Peyer's patch (tissue), 4 donors: ENCODE measurements at places on chromosomes 3 and 15. TPM values are rescaled to one million over a fixed set of nuclear protein-coding genes. Genes with fewer than 3 reads are reported as not detected.

KCNAB1 gene
- 1.7 TPM for total RNA-seq

ACAN gene
- total RNA-seq = not detected

MITF gene
- total RNA-seq = 9.1 TPM

PCOLCE2 gene
- total RNA-seq = 2.3 TPM

PPM1L gene
- 13.0 TPM for total RNA-seq

CPLX3 gene
- total RNA-seq = not detected

CGNL1 gene
- 2.1 TPM for total RNA-seq

FHIT gene
- 16.9 TPM for total RNA-seq

MBNL1 gene
- total RNA-seq = 429 TPM

CYP1A2 gene
- total RNA-seq = not detected

TEX55 gene
- not detected for total RNA-seq

SOX14 gene
- total RNA-seq = not detected

DNA sequence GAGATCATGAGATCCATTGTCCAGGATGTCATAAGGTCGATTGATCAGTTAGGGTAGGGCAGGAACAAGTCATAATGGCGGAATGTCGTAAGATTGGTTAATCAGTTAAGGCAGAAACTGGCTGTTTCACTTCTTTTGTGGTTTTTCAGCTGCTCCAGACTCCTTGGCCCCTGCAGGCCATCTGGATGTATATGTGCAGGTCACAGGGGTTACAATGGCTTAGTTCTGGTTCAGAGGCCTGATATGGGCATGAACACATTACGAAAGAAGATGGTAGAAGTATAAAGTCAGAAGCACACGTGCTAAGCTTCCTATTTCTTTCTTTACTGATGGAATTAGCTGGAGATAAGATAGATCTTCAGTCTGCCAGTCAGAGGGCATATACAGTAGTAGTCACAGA, 315.4 kb upstream of the LRRC3B start:
- no peak for DNase-seq

DNA sequence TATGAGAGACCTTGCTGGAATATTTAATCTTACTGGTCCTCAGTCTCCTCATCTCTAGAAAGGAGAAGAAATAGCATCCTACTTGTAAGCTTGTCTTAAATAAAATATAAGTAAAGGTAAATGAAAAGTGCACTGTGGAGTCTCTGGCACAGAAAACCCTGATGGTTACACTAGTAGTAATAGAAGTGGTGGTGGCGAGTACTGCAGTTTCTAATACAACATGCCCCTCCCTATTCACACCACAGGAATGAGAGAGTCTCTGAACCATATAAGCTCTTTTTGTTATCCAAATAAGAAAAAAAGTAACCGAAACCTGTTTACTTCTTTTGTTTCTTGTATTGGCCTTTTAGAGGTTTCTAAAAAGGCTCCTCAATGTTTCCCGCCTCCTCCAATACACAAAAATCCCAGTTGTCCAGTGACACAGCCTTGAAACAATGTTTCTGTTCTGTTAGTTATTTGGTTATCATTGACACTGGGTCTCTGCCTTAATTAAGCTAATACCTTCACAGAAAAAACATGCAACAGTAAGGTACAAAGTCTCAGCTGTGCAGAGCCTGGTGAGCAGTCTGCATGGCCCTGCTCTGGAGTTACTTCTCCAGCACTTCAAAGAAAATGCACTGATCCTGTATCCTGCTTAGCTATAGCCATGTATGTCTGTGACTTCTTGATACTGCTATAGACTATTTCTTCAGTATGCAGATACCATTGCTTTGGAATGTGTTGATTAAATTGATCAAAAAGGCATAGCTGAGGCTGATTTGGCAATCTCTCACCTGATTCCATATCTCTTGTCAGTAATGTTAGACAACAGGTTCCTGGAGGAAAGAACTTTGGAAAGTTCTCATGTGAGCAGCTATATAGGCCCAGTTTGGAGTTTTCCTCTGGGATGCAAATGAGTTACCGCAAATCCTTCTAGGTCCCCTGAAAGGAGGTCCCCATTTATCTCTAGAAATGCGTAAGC, 315.6 kb upstream of the IL12A start:
- no peak for DNase-seq

DNA sequence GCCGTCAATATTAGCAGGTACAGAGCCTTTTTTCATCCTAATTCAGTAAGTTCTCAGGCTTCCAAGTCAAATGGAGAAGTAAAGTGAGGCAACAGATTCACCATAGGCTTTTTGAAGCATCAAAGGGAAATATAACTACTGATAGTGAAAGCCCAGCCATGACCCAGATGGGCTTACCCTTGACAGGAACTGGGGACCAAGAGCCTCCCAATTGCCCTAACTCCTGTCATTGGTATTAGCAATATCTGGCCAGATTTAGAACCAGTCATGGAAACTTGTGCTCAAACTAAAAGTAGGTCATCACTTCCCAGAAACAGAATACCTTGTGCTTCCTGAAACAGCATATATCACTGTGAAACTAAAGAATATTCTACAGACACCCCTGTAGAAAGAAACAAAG, 33.0 kb downstream of the NME9 start:
- no peak for DNase-seq

DNA sequence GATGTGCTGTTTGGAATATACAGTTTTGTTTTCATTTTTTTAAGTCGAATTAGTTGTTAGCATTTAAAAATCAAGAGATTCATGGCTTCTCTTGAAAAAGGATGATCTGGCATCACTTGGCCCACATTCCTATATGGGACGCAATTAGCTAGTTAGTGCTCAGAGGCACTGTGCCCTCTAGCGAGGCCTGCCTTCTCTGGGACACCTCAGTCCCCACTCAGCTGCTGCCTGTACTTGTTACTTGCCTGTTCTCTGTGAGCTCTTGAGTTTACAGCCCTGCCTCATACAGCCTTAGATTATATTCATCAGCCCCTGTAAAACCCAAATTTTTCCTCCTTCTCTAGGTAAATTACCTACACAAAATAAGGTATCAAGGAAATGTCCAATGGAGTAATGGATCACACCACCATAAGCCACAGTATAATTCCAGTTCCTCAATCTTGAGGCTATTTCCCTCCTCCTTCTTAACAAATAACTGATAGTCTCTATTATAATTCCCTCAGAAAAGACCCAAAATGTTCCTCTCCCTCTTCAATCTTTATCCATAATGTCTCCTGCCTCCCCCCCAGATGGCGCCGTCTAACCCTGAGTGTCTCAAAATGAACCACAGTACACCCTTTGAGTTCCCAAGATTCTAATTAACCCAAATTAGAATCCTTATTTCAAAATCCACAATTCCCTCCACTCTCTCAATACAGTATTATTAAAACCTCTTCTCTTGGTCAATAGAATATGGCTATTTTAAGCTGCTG, 2.7 kb downstream of the ZMAT3 start:
- DNase-seq = peak; percentile 53

GRCh38 chr3:42032693-42033349, 58.3 kb upstream of the TRAK1 start:
- DNase-seq = no peak

DNA sequence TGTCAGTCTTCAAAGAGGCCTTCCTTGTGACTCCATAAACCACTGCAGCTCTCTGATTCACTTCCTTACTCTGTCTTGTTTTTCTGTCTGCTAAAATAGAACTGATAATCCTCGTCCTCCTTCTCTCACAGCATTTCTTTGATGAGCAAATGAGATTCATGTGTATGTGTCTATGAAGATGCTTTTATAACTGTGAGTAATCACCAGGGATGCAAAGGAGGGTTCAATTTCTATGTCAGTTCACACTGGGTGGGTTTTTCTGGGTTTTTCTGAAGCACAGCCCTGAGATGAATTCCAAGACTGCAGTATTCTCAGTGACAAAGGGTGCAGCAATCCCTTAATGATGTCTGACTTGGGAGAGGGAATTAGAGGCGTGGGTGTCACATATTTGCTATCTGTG, 746.6 kb upstream of the CFAP20DC start:
- no peak for DNase-seq

DNA sequence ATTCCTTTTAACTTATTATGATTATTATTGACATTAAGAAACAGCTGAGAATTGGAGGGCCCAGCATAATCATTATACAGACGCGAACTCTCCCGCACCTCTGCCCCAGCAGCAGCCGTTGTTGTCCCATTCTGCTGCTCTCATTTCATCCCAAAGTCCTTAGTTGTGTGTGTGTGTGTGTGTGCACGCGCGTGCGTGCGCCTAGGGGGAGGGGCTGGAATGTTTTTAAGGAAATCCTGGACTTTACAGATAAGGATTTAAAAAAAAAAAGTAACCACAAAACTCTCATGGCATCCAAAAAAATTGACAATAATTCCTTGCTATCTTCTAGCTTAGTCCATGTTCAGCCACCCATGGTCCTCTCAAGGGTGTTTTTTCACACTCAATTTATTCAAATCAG, 134.2 kb downstream of the WNT7A start:
- no peak for DNase-seq

GRCh38 chr3:181384970-181385369, 326.8 kb upstream of the SOX2 start:
- DNase-seq = no peak

DNA sequence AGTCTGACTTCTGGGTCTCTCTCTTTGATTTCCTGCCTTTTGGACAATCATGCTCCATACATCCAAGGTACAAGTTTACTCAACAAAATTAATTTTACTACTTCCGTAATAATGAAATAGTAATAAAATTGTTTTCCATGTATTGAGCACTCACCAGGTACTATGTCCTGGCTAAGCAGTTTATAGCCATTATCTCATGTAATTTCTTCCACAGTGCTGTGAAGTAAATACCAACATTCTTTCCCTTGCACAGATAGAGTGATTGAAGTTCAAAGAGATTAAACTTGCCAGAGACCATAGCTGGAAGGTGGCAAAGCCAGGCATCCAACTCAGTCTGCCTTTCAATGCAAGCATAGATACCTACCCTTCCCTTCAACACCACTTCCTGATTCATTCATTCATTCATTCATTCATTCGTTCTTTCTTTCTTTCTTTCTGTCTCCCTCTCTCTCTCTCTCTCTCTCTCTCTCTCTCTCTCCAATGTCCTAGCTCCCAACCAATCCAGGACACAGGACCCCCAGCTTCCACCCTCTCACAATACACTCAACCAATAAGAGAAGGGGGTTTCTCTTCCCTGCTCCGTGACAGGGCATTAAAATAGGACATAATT, 12.4 kb downstream of the THRB start:
- DNase-seq = no peak
